Vagina (tissue), 2 donors: ENCODE measurements at places on chromosomes 6 and 20.

DNA sequence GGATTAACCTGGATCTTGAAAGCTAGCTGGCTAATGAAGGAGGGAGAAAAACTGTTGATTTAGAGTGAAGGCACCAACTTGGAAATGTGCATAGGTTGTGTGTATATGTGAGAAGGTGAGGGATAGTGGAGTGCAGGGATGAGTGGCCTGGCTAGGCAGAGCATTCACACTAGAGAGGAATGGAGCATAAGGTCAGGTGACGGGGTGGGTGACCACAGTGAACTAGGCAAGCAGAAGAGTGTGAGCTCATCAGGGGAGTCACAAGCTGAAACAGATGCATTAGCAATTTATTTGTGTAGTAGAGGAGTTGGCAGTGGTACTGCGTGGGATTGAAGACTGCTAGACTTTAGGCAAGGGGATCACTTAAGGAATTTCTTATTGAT is 10.5 kb downstream of the ANKRD66 start:
- H3K36me3 ChIP-seq = no peaks in the 10 kb centered on the region
- H3K4me1 ChIP-seq = no peaks in the 10 kb centered on the region
- no peaks in the 10 kb centered on the region for H3K27me3 ChIP-seq
- H3K27ac ChIP-seq = no peak overlapping the region
- no peak for DNase-seq

DNA sequence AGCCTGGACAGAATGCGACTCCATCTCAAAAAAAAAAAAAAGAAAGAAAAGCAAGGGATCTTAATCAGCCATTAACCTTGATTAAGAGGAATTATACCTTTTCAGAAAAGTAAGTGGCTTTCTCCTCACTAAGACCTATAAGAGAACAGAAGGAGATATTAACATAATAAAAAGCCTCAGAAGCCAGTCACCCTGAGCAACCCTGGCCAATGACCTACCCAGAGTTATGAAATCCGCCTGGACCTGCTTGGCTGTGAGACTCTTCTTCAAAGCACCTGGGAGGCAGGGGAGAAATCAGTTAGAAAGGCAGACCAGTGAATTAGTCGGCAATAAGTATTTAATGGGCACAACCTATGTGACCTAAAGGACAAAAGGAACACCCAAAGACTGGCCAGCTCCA is 32.7 kb upstream of the C20orf203 start:
- DNase-seq = no peak
- no peaks in the 10 kb centered on the region for H3K27me3 ChIP-seq
- no peak overlapping the region for H3K4me3 ChIP-seq

DNA sequence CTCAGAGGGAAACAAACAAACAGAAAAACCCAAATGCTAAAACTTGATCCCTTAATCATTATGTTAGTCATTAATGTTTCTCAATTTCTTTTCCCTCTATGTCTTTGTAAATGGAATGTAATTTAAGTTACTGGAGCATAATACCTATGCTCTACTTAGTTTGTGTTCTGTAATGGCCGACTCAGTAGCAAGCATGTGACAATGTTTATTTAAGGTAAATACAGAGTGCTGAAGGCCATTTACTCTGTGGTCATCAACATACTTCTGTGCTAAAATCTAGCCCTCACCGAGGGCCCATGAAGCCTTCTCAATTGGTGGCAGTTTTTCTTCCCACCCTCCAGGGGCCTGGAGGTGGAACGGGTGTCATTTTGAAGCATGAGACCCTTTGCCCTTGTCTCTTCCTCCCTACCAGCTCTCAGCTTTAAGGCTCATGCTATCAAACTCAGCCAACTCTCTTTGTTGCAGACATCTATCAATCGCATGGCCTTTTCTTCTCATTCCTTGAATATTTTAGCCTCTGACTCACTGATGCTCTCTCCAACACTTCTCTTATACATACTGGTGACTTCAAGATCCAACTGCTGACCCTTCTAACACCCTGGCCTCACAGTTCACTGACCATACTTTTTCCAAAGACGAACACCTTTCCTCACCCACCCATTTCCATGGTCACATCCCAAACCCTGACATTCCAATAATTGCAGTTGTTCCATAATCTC is 48.2 kb downstream of the STX7 start:
- no peak for DNase-seq
- no peaks in the 10 kb centered on the region for H3K4me1 ChIP-seq
- H3K36me3 ChIP-seq = peaks cover 50% of the 10 kb centered on the region
- H3K27me3 ChIP-seq = no peaks in the 10 kb centered on the region

- H3K27ac ChIP-seq = peak overlapping the region; percentile 62
- H3K4me3 ChIP-seq = peak overlapping the region; percentile 36
- H3K4me1 ChIP-seq = peaks cover 30% of the 10 kb centered on the region
- no peak for DNase-seq
- no peaks in the 10 kb centered on the region for H3K36me3 ChIP-seq
- H3K27me3 ChIP-seq = no peaks in the 10 kb centered on the region
Measured at GRCh38 chr6:41503827-41504465, 42.2 kb upstream of the FOXP4 start.
